COR-L47 (cell line): ENCODE measurements at places on chromosomes 1 and 21.
A peak's percentile ranks its signal among the peaks of the same experiment; 100 is the strongest.

DNA sequence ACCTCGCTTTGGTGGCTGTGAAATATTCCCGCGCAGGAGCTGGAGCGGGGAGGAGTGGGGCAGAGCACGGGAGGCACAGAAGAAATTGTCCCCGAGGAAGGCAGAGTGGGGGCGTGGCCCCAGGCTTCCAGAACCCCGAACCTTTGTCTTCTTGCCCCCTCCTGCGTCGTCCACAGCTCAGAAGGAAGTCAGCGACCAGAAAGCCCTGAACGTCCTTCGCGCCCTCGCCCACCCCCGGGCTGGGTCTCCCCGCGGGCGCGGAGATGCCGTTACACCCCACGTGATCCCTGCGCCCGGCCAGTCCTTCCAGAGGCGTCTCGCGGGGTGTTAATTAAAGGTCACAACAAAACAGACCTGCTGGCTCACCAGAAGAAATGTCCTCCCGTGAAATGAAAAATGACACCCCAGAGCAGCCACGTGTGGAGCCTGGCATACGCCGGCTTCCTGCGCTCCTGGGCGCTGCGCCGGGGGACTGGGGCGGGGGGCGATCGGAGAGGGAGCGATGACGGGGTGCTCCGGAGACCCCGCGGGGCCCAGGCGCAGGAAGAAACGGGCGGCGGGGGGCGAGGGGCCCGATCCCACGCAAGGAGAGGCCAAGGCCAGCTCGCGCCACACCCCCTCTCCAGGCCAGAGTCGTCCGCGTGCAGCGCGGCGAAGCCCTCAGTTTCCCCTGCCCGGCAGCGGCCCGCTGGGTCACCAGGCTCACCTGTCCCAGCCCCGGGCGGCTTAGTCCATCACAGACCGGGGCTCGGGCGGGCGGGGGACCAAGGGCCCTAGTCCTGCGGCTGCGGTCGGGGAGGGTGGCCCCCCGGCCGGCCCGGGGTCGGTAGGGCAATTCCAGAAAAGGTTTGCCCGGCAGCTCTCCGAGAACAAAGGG is 995 bp upstream of the KIF26B start:
- DNase-seq = no peak

GRCh38 chr1:230426246-230427093 is at the start of gene PGBD5:
Gene PGBD5, minus strand, starts transcription at chr1:230426332. Its CDS starts 404 bp downstream, at chr1:230425928.
- peak; percentile 79 for DNase-seq

DNA sequence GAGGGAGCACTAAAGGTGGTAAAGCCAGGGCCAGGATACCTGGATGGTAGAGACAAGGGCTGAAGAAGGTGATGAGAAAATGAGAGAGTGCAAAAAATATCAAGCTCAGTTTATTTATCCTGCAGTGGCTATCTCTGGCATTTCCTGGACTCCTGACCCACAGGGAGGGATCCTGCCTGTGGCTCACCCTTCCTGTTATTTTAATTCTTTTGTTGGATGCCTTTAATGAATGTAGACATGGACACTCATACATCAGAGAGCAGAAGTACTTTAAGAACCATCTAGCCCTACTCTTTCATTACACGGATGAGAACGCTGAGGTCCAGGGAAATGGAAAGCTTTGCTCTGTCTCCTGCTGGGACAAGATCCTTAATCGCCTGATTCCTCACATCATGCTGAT is 20.6 kb downstream of the JUN start:
- DNase-seq = no peak

DNA sequence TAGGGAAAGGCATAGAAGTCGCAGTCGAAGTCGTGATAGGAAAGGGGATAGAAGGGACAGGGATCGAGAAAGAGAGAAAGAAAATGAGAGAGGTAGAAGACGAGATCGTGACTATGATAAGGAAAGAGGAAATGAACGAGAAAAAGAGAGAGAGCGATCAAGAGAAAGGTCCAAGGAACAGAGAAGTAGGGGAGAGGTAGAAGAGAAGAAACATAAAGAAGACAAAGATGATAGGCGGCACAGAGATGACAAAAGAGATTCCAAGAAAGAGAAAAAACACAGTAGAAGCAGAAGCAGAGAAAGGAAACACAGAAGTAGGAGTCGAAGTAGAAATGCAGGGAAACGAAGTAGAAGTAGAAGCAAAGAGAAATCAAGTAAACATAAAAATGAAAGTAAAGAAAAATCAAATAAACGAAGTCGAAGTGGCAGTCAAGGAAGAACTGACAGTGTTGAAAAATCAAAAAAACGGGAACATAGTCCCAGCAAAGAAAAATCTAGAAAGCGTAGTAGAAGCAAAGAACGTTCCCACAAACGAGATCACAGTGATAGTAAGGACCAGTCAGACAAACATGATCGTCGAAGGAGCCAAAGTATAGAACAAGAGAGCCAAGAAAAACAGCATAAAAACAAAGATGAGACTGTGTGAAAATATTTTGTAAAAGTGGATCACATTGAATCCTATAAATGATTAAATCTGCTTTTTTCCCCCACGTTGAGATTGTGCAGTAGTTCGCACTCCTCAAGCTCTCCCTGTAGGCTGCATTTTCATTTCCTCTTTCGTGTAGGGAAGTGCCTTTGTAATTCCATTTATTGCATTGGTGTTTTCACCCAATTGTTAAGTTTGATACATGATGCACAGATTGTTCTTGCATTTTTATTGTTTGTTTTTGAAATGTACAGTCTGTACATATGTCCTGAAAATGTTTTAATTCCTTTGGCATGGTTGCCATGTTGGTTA is 7.5 kb downstream of the PRPF38B start:
- DNase-seq = no peak

- no peak for DNase-seq
Measured at GRCh38 chr1:33121728-33122127, 40.8 kb downstream of the AZIN2 start.

GRCh38 chr21:44988607-44989536 is 49.0 kb downstream of the SLX9 start:
- DNase-seq = no peak

GRCh38 chr1:10217748-10218441 is 7.5 kb downstream of the KIF1B start:
- DNase-seq = no peak

GRCh38 chr1:161885003-161885402 is 118.9 kb downstream of the ATF6 start:
- no peak for DNase-seq

DNA sequence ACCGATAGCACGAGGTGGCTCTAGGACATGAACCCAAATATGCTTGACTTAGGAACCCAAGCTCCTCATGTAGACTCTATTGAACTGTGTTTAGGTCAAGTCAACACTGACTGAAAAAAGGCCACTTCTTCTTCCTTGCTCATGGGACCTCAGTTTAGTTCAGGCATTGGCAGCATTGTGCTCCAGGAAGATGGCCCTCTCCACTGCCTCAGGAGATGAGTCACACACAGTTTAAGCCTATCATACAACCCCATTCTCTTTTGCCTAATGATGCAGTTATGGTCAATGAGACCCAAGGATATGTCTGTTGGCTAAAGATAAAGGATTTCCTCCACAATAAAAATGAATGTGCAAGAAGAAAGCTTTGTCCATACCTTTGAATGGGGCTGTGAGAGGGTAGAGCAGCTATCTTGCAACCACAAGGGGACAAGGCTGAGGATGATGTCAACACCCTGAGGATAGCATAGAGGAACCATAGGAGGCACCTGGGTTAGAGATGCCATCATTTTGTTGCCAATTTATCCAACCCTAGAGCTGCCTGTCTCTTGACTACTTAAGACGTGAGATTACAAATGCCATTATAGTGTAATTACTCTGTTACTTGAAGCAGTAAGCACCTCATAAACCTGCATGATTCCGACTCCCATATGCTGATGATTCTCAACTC is 3.0 kb upstream of the TRIM63 start:
- no peak for DNase-seq

GRCh38 chr1:82464362-82465001 is 663.7 kb downstream of the ADGRL2 start:
- DNase-seq = peak; percentile 35

- no peak for DNase-seq
Measured at GRCh38 chr1:56745231-56745630, 74.0 kb downstream of the FYB2 start.

DNA sequence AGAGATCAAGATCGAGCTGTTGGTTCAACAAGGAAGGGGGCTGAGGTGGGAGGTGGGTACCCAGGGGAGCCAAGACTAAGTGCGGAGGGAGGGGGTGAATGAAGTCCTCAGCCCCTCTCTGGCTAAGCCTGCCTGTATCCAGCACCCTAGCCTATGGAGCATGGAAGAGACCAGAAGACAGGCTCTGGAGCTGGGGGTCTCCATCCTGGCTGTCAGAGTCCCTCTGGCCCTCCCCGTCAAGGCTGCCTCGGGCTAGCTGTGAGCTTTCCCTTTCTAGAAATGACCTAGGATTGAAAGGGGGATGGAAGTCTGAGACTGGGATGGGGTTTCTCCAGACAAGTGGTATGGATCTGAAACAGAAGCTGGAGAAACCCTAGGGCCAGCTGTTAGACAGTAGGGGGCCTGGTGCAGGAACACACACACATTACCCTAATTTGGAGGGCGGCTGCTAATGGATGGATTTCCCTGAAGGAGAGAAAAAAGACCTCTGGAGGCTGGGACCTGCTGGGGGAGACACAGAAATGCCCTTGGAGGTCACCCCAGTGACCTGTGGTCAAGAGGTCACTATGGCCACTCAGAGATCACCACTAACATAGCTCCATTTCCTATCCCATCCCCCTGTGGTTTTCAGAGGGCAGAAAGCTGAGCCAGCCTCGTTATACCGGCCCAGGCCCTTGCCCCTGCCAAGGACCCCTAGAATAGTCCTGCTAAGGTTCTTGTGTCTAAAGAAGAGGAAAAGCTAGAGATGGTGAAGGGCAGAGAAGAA is 107.8 kb downstream of the TMEM53 start:
- DNase-seq = no peak

DNA sequence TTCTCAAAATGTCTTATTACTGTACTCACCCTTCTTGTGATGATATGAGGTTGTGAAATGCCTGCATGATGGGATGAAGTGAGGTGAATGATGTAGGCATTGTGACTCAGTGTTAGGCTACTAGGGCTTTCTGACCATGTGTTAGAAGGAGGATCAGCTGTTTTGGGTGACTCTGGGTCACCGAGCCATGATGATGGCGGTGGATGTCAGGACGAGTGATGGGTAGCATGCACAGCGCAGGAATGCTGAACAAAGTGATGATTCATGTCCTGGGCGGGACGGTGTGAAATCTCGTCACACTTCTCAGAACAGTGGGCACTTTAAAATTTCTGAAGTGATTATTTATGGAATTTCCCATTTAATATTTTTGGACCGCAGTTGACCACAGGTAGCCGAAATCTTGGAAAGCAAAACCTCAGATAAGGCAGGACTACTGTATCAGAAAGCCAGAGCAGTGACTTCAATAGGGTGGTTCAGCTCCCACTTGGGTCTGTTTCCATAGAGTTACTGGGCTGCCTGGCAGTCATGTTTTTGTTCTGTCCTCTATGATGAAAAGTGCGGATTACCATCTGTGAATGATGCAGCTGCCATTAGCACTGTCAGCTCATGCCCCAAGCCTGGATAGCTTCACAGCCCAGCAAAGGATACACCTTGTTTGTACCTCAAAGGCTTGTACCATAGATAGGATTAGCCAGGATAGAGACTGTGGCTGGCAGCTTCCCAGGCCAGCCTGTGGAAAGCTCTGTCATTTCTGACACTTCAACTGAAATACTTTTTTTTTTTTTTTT is 26.6 kb downstream of the IL6R start:
- DNase-seq = no peak

DNA sequence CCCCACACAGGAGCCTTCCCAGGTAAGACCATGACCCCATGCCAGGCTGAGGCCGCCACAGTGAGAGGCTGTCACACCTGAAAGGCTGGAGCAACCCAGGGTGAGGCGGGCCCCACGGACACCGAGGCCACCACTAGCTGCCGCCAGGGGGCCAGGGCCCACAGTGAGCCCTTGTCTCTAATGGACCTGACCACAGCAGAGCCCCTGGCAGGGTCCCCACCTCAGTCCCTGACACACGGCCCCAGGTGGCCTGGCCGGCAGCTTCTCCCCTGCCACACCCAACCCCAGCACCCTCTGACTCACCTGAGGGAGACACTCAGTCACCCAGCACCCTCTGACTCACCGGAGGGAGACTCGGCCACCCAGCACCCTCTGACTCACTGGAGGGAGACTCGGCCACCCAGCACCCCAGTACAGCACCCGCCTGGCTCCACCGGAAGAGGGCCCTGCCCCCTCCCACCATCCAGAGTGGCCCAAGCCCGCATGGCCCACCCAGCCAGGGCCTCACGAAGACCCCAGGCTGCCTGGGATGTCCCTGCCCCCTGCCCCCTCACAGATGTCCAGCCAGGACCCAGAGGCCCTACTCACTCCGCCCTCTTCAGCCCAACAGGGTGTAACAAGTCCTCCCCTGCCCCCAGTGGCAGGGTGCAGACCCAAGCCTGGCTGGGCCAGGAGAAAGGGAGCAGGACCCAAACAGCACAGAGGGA is 4.4 kb downstream of the DVL1 start:
- no peak for DNase-seq

DNA sequence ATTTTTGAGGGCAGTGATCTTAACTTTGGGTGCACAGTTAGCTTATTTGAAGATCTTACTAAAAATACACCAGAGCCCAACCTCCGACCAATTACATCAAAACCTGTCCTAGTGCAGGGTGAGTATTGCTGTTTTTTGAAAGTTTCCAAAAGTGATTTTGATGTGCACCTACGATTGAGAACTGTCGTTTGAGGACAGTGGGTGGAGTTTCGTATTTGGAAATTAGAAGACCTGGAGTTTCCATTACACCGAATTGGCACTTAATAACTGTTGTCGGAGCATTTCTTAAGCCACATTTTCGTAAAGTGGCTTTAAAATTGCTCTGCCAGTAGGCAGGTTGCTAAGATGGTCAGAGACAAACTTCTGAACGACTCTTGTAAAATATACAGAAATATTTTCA is 1.1 kb downstream of the SOD1 start:
- DNase-seq = no peak

DNA sequence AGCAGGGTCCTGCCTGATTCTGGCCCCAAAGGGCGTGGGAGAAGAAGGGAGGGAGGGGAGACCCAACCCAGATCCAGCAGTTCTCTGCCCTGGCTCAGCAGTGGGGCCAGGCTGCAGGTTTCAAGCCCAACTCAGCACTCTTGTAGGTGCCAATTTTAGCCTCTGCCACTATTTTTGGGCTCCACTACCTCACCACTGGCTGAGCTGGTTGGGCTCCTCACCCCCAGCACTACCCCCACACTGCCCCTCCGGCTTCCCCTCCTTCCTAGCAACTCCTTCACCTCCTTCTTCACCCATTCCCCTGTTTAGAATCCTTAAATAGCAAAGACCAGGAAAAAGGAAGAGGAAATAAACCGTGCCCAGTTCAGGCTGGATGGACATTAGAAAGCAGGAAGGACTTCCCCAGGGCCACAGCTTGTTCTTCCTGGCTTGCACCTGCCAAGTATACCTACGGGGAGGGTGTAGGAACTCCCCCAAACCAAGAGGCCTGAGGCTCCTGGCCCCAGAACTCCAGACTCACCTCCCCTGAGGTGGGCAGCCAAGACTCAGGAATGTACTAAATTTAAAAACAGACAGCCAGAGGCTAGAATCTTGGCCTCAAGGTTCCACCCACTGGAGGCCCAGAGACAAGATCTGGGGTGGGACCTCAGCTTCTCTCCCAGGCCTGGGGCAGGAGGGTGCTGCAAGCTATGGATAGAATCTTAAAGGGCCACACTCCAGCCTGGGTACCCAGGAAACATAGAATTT is 1.4 kb upstream of the ARHGEF2 start:
- no peak for DNase-seq
